ENCODE measurements at places on chromosomes 5 and 9. TPM values are rescaled to one million over a fixed set of nuclear protein-coding genes. Genes with fewer than 3 reads are reported as not detected.

DNA sequence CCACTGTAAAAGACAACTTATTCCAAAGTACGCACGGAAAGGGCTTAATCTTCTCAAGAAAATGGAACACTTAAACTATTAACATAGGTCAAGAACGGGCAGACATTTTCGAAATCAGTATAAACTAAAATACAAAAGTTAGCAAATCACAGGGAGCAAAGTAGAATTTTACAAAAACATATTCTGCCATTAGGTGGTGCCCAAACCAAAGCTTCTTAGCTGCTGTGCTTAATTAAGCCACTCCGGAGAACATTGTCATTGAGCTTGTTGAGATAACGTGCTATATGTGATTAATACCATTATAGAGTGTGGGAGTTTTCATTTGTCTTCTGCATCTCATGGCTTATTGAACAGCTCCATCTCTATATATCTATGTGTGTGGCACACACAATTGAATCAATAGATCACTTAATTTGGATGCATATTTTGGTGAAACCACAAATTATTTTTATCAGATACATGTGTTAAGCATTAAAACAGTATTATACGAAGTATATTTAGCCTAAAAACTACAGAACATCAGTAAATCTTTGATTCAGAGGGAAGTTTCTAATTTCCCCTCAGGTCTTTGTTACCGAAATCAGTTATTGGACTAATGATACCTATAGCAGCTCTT lies 23.4 kb downstream of the UBLCP1 start:
- no peaks in the 10 kb centered on the region for H3K36me3 ChIP-seq
- H3K4me1 ChIP-seq, result no peaks in the 10 kb centered on the region
- DNase-seq, result no peak

GRCh38 chr5:68368311-68369022 lies 152.9 kb downstream of the PIK3R1 start:
- DNase-seq, result no peak
- no peaks in the 10 kb centered on the region for H3K27me3 ChIP-seq
- H3K4me3 ChIP-seq, result no peak overlapping the region
- no peak overlapping the region for H3K27ac ChIP-seq
- H3K4me1 ChIP-seq, result no peaks in the 10 kb centered on the region
- no peaks in the 10 kb centered on the region for H3K36me3 ChIP-seq

DNA sequence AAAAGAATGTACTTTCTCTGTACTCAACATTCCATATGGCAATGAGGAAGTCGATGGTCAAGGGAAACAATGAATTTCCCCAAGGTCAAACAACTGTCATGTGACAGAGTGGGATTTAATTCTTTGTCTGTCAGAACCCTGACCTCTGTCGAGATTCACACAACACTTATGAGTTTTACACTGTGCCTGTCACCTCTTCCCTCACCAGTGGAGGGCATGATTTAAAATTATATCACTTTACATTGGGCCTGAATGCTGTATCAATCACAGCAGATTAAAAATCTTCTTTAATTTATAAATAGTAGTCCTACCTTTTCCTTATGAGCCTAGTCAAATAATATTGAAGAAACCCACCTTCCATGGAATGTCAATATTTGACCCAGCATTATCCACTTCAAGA lies 276.7 kb downstream of the CDH10 start:
- H3K27ac ChIP-seq, result no peak overlapping the region
- H3K36me3 ChIP-seq, result no peaks in the 10 kb centered on the region
- no peak overlapping the region for H3K4me3 ChIP-seq
- H3K4me1 ChIP-seq, result no peaks in the 10 kb centered on the region

GRCh38 chr5:136145030-136145429 lies 12.4 kb downstream of the SMAD5 start:
- H3K36me3 ChIP-seq, result no peaks in the 10 kb centered on the region
- peaks cover 6% of the 10 kb centered on the region for H3K4me1 ChIP-seq
- H3K27me3 ChIP-seq, result no peaks in the 10 kb centered on the region
- DNase-seq, result no peak
- no peak overlapping the region for H3K4me3 ChIP-seq

GRCh38 chr5:9099689-9100088 lies 446.2 kb downstream of the SEMA5A start:
- no peak overlapping the region for H3K4me3 ChIP-seq
- H3K4me1 ChIP-seq, result no peaks in the 10 kb centered on the region
- no peak overlapping the region for H3K27ac ChIP-seq

- H3K27ac ChIP-seq, result no peak overlapping the region
- no peaks in the 10 kb centered on the region for H3K36me3 ChIP-seq
- no peaks in the 10 kb centered on the region for H3K27me3 ChIP-seq
- no peaks in the 10 kb centered on the region for H3K4me1 ChIP-seq
- H3K4me3 ChIP-seq, result no peak overlapping the region
Observed at GRCh38 chr5:39714036-39714698, 289.4 kb upstream of the DAB2 start.

DNA sequence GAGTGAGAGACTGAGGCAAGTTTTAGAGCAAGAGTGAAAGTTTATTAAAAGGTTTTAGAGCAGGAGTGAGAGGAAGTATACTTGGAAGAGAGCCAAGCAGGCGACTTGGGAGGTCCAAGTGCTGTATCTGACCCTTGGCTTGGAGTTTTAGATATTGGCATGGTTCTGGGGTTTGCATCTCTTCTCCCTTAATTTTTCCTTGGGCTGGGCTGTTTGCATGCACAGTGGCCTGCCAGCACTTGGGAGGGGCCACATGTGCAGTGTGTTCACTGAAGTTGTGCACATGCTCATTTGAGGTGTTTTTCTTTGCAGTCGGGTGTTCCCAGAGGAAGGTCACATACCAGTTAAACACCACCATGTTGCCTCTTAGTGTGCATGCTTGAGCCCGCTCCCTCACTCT lies 464.1 kb downstream of the DMRT2 start:
- H3K36me3 ChIP-seq, result no peaks in the 10 kb centered on the region
- H3K4me1 ChIP-seq, result no peaks in the 10 kb centered on the region
- no peak for DNase-seq

GRCh38 chr9:129323999-129324553 lies 146.0 kb upstream of the IER5L start:
- H3K4me1 ChIP-seq, result peaks cover 24% of the 10 kb centered on the region
- no peaks in the 10 kb centered on the region for H3K27me3 ChIP-seq
- no peaks in the 10 kb centered on the region for H3K36me3 ChIP-seq
- no peak overlapping the region for H3K27ac ChIP-seq

GRCh38 chr9:82263619-82264018 lies 275.0 kb downstream of the SPATA31D1 start:
- no peak for DNase-seq
- H3K27me3 ChIP-seq, result no peaks in the 10 kb centered on the region
- H3K27ac ChIP-seq, result no peak overlapping the region
- H3K4me1 ChIP-seq, result no peaks in the 10 kb centered on the region
- no peak overlapping the region for H3K4me3 ChIP-seq
- no peaks in the 10 kb centered on the region for H3K36me3 ChIP-seq

- peaks cover 4% of the 10 kb centered on the region for H3K4me1 ChIP-seq
- H3K4me3 ChIP-seq, result peak overlapping the region; percentile 95
- peak overlapping the region; percentile 60 for H3K27ac ChIP-seq
- DNase-seq, result peak; percentile 87
Observed at GRCh38 chr9:37466037-37466709, 923 bp upstream of the ZBTB5 start.

GRCh38 chr5:6349387-6349786 lies 29.0 kb downstream of the MED10 start:
- no peaks in the 10 kb centered on the region for H3K27me3 ChIP-seq
- DNase-seq, result no peak
- no peaks in the 10 kb centered on the region for H3K36me3 ChIP-seq
- H3K4me3 ChIP-seq, result no peak overlapping the region
- H3K27ac ChIP-seq, result no peak overlapping the region

FST gene
- total RNA-seq, result 3.5 TPM

TRPM3 gene
- 7.5 TPM for total RNA-seq

SLC1A1 gene
- 1.7 TPM for total RNA-seq
